ENCODE measurements at places on chromosomes 1 and 21. TPM values are rescaled to one million over a fixed set of nuclear protein-coding genes. Genes with fewer than 3 reads are reported as not detected.

The HAPLN2 gene
- total RNA-seq, result 1.0 TPM

The IL22RA1 gene
- 36.4 TPM for total RNA-seq

The SPATA45 gene
- not detected for total RNA-seq

The CAMK1G gene
- total RNA-seq, result not detected

The GBP1 gene
- 8.9 TPM for total RNA-seq

The OPRD1 gene
- total RNA-seq, result not detected

The DDI2 gene
- total RNA-seq, result 33.8 TPM

The CELA3A gene
- total RNA-seq, result not detected

The OR2L8 gene
- total RNA-seq, result not detected

The GJA9 gene
- 1.1 TPM for total RNA-seq

The ANKRD34A gene
- 0.45 TPM for total RNA-seq

The ATP5PO gene
- total RNA-seq, result 121 TPM

The C1orf116 gene
- 95.8 TPM for total RNA-seq

The APOBEC4 gene
- not detected for total RNA-seq

The S100A9 gene
- 11.0 TPM for total RNA-seq

The PADI4 gene
- 0.57 TPM for total RNA-seq

The LCE2C gene
- total RNA-seq, result 669 TPM

The DNASE2B gene
- total RNA-seq, result not detected

The SLFNL1 gene
- 0.60 TPM for total RNA-seq

The LCE6A gene
- 64.6 TPM for total RNA-seq

The LHX8 gene
- not detected for total RNA-seq

The OR2T11 gene
- total RNA-seq, result 1.2 TPM

The ACTA1 gene
- total RNA-seq, result 1.2 TPM

The ARHGEF16 gene
- 13.6 TPM for total RNA-seq

The HHIPL2 gene
- total RNA-seq, result not detected
